ENCODE measurements at places on chromosomes 4 and X.

- DNase-seq: peak; percentile 99
Measured at GRCh38 chr4:122045533-122045932, 93.7 kb upstream of the TRPC3 start.

DNA sequence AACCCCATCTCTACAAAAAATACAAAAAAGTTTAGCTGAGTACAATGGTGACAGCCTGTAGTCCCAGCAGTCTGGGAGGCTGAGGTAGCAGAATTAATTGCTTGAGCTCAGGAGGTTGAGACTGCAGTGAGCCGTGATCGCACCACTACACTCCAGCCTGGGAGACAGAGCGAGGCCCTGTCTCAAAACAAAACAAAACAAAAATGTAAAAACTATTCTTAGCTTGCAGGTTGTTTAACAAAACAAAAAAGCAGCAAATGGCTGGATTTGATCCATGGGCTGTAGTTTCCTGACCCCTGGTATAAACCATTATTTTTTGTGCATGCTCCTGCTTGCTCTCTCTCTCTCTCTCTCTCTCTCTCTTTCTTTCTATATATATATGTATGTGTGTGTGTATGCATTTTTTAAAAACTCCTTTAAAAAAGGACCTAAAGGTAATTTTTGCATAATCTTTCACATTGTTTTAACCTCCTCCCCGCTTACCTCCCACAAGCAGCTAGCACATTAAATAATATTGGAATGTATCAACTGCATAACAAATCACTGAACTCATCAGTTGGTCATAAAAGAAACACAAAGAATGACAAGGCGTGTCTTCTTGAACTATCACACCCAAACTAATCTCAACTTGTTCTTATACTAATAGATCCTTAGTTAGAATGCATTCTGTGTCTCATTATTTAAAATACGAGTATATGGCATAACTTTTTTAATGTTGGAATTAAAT is 4.8 kb downstream of the AREG start:
- peak; percentile 23 for DNase-seq

DNA sequence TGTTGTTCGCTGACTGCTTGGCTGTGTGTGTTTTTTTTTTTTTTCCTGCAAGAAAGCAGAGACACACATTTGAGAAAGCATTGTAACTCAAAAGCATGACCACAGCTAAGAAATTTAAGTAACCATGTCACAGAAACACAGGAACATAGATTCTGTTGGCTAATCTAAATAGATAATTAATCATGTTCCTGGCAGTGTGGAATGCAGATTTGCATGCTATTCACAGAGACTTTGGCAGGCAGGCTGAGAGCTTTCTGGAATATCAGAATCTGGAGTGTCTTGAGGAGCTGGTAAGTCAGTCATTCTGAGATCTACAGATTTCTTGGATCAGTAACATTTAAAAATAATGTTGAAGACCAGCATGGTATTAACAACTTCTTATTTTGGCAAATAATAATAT is 33.2 kb upstream of the SMS start:
- DNase-seq: peak; percentile 11

DNA sequence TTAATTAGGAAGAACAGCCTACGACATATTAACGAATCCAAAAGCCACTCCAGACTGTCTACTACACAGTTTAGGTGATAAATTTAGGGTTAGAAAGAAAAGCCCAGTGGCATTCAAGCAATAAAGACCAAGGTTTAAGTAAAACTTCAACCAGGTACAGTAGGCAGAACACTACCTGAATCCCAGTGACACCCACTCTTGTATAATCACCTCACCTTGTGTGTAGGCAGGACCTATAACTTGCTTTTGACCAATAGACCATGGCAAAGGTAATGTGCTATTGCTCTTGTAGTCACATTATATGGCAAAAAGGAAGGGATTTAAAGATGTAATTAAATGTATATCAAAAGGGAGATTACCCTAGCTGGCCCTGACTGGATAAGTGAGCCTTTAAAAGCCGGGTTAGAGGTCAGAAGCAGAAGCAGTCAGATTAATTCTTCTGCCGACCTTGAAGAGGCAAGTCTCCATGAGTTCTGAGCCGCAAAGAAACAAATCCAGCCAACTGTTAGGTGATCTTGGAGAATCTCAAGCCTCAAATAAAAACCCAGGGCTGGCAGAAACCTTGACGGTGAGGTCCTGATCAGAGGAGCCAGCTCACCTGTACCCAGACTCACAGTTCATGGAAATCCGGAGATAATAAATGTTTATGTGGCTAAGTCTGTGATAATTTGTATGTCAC is 8.8 kb downstream of the FSTL5 start:
- DNase-seq: no peak

DNA sequence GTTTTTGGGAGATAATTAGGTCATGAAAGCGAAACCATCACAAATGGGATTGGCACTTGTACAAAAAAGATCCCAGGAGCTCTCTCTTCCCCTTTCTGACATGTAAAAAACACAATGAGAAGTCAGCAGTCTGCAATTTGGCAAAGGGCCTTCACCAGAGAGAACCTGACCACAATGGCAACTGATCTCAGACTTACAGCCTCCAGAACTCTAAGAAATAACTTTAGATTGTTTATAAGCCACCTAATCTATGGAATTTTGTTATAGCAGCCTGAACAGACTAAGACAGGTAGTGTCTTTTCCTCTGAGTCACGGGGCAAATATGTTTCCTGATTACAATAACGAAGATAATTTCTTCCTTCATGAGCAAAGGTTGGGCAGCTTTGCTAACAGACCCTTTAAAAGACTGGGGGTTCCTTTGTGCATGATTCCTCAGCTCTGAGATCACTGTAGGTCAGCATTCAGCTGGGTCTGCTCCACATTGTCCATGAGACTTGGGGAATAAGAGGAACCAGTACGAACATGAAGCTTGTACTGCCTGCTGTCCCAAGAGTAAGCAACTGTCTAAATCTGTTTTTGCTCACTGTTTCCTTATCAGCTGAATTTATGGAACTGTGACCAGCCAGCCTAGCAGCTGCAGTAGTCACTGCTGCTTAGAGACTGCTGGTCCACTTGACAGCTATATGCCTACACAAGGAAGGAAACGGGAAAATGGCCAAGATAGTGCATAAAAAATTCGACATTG is 191.6 kb downstream of the ANAPC10 start:
- DNase-seq: peak; percentile 62

GRCh38 chr4:8699063-8699385 is 106.5 kb downstream of the CPZ start:
- DNase-seq: no peak

All from M059J (cell line).